ENCODE measurements at places on chromosomes 7 and 10. TPM values are rescaled to one million over a fixed set of nuclear protein-coding genes. Genes with fewer than 3 reads are reported as not detected.

VSTM2A gene
- 0.10 TPM for polyA plus RNA-seq

HOXA7 gene
- polyA plus RNA-seq = 5.3 TPM

MMP21 gene
- 0.94 TPM for polyA plus RNA-seq

CALML5 gene
- not detected for polyA plus RNA-seq

TMEM196 gene
- not detected for polyA plus RNA-seq

FRMPD2 gene
- 1.6 TPM for polyA plus RNA-seq

SLC12A9 gene
- 32.0 TPM for polyA plus RNA-seq

ZNF365 gene
- 0.38 TPM for polyA plus RNA-seq

HOXA6 gene
- polyA plus RNA-seq = 15.6 TPM

XRCC2 gene
- 13.2 TPM for polyA plus RNA-seq

FAM25C gene
- not detected for polyA plus RNA-seq

AKR1C8 gene
- polyA plus RNA-seq = not detected
